ENCODE measurements at places on chromosomes 11 and 22. TPM values are rescaled to one million over a fixed set of nuclear protein-coding genes. Genes with fewer than 3 reads are reported as not detected.

The ADAMTS8 gene
- total RNA-seq = not detected

The AP5B1 gene
- 6.8 TPM for total RNA-seq

The RGL4 gene
- total RNA-seq = not detected

The TLCD5 gene
- 9.3 TPM for total RNA-seq

The ZNF70 gene
- total RNA-seq = 1.9 TPM

The PRAME gene
- not detected for total RNA-seq

The GAL3ST1 gene
- not detected for total RNA-seq

The HMOX1 gene
- 50.8 TPM for total RNA-seq

The NPAT gene
- 14.7 TPM for total RNA-seq

The SYT13 gene
- total RNA-seq = not detected

The SULT4A1 gene
- not detected for total RNA-seq

The PCSK7 gene
- 37.7 TPM for total RNA-seq

The DAGLA gene
- total RNA-seq = 0.65 TPM

The MYBPC3 gene
- not detected for total RNA-seq

The GUCY1A2 gene
- under 0.01 TPM for total RNA-seq

The CALCA gene
- total RNA-seq = not detected

The SHISAL1 gene
- not detected for total RNA-seq

The APOL2 gene
- total RNA-seq = 80.9 TPM

The TRIM48 gene
- not detected for total RNA-seq

The CHRM1 gene
- not detected for total RNA-seq

The HIC2 gene
- total RNA-seq = 1.9 TPM

The PRR33 gene
- total RNA-seq = not detected

The MIAT gene
- 0.46 TPM for total RNA-seq

The OOSP4B gene
- total RNA-seq = not detected

The PRRG4 gene
- total RNA-seq = under 0.01 TPM

The CCDC89 gene
- total RNA-seq = not detected

The GGT5 gene
- total RNA-seq = 1.4 TPM

The APOL6 gene
- total RNA-seq = 11.4 TPM

The WNT11 gene
- total RNA-seq = 0.65 TPM

The UBQLN3 gene
- total RNA-seq = not detected

The OR51I1 gene
- total RNA-seq = not detected

The CCDC188 gene
- 0.97 TPM for total RNA-seq

The MS4A14 gene
- total RNA-seq = not detected

The GAS2 gene
- 1.6 TPM for total RNA-seq

The MS4A15 gene
- total RNA-seq = not detected

The ANGPTL5 gene
- total RNA-seq = not detected

The MPPED1 gene
- not detected for total RNA-seq

The UFD1 gene
- total RNA-seq = 120 TPM

The APOL5 gene
- not detected for total RNA-seq

The MAPK11 gene
- total RNA-seq = 17.9 TPM

The SYTL2 gene
- 11.1 TPM for total RNA-seq
